H1 (cell line): ENCODE measurements at places on chromosomes 16 and 17. TPM values are rescaled to one million over a fixed set of nuclear protein-coding genes. Genes with fewer than 3 reads are reported as not detected.

DNA sequence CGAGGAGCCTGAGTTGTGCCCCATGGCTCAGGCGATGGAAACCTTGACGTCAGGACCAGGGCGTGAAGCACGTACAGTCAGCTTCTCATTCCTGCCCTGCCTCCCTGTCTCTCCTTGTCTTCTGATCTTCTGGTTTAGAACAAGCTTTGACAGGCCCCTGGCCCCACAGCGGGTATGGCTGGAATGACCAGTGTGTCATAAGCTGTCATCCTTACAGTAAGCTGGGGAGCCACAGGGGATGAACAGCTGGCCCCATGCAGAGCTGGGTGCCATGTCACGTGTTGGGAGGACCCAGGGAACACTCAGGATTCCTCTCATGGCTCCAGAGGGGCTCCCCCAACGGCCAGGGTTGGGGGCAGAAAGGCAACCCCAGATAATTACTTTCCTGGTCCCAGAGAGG is 157.6 kb upstream of the PLCG2 start:
- DNase-seq: no peak

GRCh38 chr16:20911361-20911760 is 10.8 kb downstream of the LYRM1 start:
- DNase-seq: no peak

- no peak for DNase-seq
Measured at GRCh38 chr16:2194166-2194834, 2.1 kb downstream of the CASKIN1 start.

- no peak for DNase-seq
Measured at GRCh38 chr16:75196836-75197235, 10.1 kb downstream of the CTRB2 start.

MYLK3 gene
- total RNA-seq: 0.23 and 0.35 TPM in 2 replicates

TNS4 gene
- total RNA-seq: 0.20 and 0.80 TPM in 2 replicates

SPEM2 gene
- not detected in 2 replicates for total RNA-seq

- DNase-seq: no peak
Measured at GRCh38 chr16:47046726-47047523, 73.5 kb upstream of the DNAJA2 start.

CES2 gene
- total RNA-seq: 14.4 and 14.7 TPM in 2 replicates

ASPHD1 gene
- total RNA-seq: 17.8 and 18.6 TPM in 2 replicates

TRIM72 gene
- total RNA-seq: 1.3 and 2.1 TPM in 2 replicates

GRCh38 chr16:22402191-22402590 is 27.8 kb upstream of the CDR2 start:
- DNase-seq: no peak

DNA sequence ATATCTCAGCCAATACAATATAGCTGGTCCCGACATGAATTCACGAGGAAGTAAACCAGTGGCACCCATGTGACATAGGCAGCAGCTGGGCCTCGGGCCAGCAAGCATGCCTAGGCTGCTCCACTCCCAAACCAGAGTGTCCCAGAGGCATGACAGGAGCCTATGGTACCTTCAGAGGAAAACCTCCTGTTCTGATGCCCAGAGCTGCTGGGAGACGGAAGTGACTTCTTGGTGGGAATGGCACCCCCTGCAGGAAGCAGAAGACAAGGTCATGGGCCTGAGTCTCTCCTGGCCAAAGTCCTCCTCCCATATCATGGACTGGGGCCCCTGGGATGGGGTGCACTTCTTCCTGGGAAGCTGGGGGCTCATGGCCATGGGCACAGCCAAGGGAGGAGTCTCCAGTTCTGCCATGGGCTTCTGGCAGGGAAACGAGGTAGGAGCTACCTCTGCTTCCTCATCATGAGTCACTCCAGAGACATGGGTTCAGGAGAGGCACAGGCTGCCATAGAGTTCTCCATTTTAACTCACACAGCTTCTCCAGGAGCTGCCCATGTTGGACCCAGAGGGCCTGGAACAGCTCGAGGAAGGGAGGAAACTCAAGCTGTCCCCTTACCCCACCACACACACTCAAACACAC is 13.4 kb downstream of the FBF1 start:
- no peak for DNase-seq

DNA sequence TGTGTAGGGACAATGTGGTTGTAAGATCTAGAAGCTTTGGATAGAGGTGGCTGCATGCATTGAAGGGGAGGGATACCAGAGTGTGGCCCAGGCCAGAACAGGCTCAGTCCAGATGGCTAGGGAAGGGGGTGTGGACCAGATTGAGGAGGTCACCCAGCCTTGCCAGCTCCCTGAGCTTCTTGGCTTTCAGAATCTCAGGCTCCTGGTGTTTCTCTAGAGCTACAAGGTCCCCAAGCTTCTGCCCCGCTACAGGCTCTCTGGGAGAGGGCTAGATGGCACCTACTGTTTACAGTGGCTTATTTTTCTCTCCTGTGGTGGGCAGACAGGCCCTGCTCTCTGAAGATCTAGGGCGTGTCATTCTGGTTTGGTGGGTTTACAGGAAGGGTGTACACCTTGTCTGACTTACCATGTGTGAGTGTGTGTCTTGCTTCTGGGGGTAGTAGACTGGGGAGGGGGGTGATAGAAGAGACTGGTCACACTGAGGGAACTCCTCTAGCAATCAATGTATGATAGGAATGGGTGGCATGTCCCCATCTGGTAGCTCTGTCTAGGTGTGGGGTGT is 1.1 kb downstream of the RARA start:
- DNase-seq: no peak

DNA sequence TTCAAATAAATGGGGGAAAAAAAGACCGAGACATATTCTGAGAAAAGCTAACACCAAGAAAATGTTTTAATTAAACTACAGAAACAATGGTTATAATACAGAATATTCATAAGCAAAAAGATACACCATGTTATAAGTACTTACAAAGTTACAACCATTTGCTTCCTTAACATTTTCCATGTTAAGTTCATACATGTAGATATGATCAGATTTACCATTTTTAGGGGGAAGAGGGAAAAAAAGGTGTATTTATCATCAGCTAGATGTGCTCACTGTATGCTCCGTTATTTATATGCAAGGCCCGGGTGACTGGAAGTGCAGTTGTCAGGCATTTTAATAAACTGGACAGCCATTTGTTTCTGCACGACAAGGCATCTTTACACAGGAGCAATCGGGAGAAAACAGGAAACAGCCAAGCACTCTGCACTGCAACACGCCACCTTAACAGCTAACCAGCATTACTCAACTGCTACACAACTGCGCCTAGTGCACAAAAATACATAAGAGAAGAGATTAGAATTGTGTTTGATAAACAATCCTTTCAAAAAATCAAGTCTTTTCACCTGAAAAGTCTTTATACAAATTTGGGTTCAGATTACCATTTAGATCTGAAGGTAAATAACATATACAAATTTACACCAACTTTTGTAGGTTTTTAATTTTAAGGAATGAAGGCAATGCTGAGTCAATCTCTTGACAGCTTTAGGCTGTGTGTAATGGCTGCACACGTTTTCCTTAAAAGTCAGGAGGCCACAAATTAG is 2.9 kb downstream of the SRSF2 start:
- no peak for DNase-seq

DNA sequence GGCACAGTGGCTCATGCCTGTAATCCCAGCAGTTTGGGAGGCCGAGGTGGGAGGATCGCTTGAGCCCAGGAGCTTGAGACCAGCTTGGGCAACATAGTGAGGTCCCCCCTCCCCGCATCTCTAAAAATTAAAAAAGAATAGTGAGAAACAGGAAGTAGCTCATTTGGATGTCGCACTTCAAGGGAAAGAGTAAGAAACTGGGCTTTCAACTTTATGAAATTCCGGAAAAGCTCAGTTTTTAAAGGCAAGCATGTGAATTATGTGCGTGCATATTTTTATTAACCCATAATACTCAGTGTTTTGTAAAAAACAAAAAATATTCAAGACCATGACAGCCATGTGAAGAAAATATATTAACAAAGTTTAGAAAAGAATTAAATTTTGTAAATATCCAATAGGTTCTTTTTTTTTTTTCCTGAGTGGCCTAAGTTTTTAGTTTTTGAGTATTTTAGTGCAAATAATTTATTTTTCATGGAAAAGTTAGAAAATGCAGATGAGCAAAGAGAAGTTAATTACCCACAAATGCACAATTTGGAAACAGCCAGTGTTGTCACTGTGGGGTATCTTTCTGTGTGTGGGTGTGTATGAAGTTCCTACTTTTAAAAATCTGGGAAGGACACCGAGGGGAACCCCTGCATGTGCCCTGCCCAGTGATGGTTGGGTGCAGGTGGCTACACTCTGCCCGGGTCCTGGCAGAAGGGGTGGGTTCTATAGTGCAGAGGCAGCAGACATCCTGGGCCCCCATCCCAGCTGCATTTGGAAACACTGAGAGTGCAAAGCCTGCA is 40.0 kb downstream of the CIBAR2 start:
- no peak for DNase-seq

- DNase-seq: no peak
Measured at GRCh38 chr17:45307290-45308015, 9.4 kb downstream of the MAP3K14 start.

DNA sequence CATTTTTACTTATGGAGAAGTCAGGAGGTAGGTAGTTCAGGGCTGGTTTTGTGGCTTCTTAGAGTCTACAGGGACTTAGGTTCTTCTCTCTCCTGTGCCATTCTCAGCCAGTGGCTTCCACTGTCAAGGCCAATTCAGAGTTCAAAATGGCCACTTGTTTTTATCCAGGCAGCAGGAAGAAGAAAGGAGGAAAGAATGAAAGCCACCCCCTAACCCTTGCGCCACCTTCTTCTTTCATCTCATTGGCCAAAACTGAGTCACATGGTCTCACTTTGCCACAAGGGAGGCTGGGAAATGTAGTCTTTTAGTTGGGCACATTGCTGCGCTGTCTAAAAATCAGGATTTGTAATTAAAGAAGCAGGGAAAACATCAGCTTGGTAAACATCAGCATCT is 60.8 kb upstream of the MED9 start:
- no peak for DNase-seq

DNA sequence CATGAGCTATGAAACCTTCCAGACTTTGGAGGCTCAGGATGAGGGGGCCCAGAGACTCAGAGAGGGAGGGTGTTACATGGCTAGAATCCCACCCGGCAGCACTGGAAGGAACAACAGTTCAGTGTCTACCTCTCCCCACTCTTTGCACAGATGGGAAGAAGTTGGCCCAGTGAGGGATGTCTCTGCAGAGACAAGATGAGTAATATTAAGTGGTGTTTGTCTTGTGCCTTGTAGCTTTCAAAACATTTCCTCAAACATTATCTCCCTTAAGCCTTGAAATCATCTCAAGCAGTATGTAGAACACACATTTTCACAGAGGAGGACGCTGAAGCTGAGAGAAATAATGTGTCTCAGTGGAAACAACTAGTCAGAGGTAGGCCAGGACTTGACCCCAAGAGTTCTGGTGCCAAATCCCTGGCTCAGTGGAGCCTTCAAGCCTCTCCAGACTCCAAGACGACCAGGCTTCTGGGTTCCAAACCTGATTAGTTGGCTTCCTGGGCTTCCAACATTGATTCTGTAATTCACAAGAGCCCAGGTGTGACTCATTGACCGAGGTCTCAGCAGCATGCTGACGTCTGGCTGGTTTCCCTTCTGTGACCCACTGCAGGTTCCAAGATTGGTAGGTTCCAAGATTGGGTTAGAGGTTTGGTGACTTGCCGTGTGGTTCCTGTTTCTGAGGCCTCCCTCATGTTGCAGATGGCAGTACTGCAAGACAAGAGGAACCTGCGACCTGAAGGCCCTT is 7.4 kb downstream of the RNF112 start:
- no peak for DNase-seq

- DNase-seq: peak; percentile 73
Measured at GRCh38 chr16:72787514-72788268, 260.2 kb downstream of the ZFHX3 start.

DNA sequence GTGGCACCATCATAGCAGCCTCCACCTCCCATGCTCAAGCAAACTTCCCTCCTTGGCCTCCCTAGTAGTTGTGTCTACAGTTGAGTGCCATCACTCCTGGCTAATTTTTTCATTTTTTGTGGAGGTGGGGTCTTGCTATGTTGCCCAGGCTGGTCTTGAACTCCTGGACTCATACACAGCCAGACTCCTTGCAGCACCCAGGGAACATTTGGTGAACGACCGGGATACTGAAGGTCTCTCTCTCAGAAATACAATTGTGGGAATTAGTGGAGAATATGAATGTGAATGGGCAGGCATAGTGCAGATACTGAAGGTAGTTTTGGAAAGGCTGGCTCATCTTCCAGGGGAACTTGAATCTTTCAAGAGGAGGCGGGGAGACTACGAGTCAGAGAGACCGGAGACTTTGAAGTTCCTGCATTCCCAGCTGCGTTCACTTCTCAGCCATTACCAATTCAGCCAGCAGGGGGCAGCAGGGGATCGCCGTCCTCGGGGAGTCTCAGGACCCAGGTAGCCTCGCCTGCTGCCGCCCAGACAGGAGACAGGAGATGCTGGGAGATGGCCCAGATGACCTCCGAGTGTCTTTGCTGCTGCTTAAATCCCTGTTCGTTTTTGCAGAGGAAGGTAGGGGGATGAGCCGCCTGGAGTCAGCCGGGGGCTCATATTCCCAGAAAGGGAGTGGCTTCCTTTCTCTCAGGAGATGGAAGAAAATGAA is 68.6 kb downstream of the HAPSTR1 start:
- DNase-seq: peak; percentile 90

DNA sequence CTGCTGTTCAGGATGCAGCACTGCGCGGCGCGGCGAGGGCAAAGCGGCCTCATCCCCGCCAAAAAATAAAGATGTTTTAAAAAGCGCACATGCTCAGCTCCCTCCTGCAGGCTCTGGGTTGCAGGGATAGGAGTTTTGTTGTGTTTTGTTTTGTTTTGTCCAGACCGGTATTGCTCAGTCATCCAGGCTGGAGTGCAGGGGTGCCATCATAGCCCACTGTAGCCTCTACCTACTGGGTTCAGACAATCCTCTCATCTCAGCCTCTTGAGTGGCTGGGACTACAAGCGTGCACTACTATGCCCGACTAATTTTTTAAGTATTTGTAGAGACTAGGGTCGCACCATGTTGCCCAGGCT is 636 bp downstream of the WWOX start:
- no peak for DNase-seq

ITGAX gene
- total RNA-seq: not detected in 2 replicates

GRCh38 chr16:19386525-19386924 is 31.2 kb upstream of the TMC5 start:
- no peak for DNase-seq

GRCh38 chr16:1989209-1990100 is at the start of gene SYNGR3:
TSS of gene SYNGR3 (plus strand) at chr16:1989970. CDS start at chr16:1990103, 133 bp downstream.
- DNase-seq: no peak

DNA sequence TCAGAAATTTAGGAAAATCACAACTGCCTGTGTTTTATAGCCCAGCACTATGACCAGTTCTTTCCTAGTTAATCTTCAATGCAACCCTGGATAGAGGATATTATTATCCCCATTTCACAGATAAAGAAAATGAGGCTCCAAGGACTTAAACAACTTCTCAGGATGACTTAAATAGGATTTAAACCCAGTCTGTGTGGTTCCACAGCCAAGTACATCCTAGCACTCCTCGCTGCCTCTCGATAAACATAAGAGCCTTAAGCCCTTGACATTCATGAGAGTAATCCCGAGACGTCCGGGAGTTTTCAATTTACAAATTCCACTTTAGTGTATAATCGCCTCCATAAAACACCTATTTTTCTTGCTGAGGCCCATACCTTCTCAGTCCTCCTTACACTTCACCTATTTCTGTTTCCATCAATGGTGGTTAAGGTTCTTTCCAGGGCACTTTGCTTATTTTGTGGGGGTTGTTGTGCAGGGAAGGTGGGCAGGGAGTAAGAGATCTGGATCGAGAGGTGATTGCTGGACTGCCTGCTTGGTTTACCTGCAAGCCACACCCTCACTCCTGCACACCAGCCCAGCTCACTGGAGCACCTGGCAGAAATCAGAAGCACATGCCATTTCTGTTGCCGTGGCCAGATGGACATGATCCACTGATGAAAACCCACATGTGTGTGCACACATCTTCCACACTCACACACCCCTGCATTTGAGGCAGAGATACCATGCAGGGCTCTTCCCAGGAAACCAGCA is 50.5 kb downstream of the ASIC2 start:
- no peak for DNase-seq
